Renal cortical epithelial cell (primary cell): ENCODE measurements at places on chromosomes 3 and 15.
A peak's percentile ranks its signal among the peaks of the same experiment; 100 is the strongest.

DNA sequence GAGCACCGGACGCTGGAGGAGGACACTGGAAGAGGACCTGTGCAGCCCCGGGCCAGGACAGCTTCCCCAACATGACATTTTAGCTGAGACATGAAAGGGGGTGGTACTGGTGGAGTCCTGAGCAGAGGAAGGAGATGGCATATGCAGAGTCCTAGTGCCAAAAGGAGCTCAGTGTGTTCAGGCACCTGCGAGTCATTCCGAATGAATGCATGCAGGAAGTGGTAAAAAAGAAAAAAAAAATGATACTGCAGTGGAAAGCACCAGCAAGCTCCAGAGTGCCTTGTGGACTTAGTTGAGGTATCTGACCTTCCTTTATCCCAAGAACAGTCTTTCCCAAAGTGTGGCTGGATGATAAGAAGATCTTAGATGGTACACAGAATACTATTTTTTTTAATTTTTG is 6.6 kb upstream of the ZNF148 start:
- peak; percentile 80 for DNase-seq

DNA sequence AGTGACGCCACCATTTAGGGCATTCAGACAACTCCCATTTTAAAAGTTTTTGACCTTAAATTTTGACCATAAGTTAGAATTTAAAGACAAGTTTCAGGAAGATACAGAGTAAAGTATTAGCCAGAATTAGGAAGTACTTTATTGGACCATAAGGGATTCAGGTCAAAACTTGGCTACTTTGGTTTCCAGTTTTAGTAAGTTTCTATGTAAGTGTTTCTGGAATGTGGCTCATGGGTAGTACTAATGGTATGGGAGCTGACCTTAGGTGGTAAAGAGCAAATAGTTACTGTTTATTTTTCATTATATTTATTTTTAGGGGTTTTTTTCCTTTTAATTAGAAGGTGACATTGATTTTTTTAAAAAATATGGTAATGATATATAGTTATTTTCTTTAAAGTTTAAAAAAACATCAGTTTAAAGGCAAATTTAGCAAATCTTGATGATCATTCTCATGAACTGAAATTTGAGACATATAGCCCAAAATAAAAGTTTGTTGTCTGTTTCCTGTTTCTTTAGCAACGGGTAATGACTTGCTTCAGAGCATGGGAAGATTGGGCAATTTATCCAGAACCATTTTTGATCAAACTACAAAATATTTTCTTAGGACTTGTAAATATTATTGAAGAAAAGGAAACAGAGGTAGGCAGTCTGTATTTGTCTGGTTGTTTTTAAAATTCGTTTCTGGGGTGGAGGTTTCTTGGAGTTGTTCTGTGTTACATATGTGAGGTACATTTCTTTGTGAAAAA is 34.3 kb downstream of the U2SURP start:
- peak; percentile 23 for DNase-seq

DNA sequence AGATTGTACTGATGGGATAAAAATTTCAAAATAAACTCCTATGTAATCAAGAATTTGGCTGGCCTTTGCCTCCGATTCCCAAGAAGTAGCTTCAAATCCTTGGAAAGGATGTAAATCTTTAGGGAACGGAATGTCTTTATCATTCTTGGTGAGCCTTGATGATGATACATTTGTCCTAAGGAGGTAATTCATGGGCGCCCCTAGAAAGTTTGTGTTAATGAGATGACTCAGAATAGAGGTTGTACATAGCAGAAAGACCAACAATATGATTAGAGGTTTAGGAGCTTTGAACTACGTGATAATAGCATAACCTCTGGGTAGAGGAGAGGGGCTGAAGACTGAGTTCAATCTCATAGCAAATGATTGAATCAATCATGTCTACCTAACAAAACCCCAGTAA is 248.6 kb upstream of the SLITRK3 start:
- no peak for DNase-seq

DNA sequence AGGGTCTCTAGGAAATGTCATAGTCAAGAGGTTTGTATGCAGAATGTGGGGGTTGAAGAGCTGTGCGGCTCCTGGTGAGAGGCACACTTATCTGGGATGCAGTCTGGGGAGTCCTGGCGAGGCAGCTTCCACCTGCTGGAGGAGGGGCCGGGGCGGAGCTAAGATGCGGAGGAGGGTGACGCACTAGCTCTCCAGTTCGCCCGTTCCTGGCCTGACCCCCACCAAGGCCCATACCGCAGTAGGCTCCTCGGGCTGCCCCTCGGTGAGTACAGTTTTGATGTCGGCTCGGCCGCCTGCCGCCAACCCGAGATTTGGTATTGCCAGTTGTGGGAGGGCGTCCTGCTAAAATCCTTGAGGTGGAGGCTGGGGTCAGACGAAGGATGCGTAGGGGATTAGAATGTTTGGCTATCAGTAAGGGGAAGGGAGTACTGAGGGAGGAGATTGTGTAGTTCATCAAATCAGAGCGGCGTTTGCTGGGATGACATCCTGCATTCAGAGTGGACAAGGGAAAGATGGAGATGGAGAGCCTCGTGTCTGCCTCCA is at the start of gene SCG5:
Gene SCG5 (plus strand): TSS at position 194 of the 543 bp plus-strand sequence. CDS start 1,883 bp downstream, outside the sequence.
- DNase-seq, result no peak

- DNase-seq, result no peak
Measured at GRCh38 chr3:104520228-104520655, 846.5 kb upstream of the ALCAM start.

DNA sequence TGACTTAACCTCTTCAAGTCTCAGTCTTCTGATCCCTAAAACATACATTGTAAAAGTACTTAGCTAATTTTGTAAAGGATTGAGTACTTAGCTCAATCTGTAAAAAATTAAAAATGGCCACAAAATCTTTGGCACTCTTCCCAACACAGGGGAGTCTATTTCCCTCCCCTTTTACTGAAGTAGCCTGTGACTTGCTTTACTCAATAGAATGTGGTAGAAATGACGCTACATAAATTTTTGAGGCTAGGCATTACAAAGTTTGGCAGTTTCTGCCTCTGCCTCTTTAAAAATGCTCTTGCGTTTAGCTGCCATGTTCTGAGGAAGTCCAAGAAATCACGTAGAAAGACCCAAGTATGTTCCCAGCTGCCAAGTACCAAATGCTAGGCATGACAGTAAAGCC is 80.2 kb downstream of the CBLB start:
- no peak for DNase-seq

DNA sequence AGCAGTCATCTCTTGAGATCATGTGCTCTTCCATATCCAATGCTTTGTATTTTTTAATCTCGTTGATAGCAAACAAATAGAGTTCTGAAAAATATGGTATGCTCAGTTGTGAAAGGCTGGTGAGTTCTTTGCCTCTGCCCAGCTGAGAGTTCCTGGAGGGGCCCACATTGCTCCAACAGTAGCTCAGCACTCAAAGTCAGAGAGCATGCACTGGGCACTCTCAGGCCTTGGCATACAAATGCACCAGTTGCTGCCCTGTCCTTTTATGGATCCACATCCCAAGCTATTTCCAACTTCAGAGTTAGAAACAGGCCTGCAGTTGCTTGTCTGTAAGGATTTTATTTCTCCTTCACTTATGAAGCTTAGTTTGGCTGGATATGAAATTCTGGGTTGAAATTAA is 181.7 kb upstream of the CHRNA7 start:
- no peak for DNase-seq

DNA sequence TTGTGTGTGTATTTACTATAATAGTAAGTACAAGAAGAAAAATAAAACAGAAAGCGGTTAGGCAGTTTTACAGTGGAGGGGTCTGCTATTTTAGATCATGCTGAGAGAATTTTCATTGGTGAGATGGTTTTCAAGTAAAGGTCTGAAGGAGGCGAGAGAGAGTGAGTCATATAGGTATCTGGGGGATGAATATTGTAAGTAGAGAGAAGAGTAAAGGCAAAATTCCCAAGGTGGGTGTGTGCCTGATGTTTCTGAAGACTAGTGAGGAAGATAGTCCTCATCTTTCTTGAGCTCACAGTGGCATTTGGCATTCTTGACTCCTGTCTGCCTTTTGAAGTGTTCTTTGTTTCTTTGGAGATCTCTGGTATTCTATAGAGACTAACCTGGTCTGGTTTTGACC is 38.6 kb downstream of the CRYBG3 start:
- no peak for DNase-seq

GRCh38 chr15:37359101-37359892 is 258.9 kb upstream of the MEIS2 start:
- no peak for DNase-seq

DNA sequence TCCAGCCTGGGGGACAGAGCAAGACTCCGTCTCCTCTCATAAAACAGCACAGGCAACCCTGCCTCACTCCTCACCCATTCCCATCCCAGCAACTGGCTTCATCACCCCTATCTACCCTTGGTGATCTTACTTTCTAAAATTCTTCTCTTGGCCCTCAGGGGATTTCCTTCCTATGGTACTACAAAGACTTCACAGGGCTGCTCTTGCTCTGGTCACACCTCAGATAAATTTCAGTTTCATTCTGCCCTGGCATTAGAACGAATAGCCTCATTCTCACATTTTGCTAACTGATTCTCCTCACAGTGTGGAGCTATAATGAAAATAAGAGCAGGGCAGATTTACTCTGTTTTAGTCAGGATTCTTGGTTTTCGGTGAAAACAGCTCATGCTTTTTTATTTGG is 22.1 kb upstream of the CRBN start:
- DNase-seq, result no peak

GRCh38 chr3:173983343-173983742 is 585.8 kb downstream of the NLGN1 start:
- no peak for DNase-seq

GRCh38 chr3:58369876-58370275 is 37.2 kb downstream of the PXK start:
- DNase-seq, result no peak

DNA sequence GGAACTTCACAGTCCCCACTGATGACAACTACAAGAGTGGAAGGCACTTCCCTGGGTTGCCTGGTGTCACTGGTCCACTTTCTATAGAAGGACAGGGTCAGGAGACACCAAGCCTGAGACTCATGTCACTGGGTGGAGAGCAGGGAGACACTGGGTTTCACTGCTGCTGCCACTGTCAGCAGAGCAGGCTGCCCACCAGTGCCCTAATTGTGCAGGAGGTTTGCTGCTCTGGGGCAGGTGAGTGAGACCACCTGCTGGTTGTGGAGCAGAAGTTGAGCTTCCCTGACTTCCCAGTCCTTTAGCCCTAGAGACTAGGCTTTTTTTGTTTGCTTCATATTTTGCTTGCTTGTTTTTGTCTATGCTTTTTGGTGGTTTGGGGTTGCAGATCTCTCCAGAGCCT is 528.4 kb upstream of the RGMA start:
- DNase-seq, result no peak

DNA sequence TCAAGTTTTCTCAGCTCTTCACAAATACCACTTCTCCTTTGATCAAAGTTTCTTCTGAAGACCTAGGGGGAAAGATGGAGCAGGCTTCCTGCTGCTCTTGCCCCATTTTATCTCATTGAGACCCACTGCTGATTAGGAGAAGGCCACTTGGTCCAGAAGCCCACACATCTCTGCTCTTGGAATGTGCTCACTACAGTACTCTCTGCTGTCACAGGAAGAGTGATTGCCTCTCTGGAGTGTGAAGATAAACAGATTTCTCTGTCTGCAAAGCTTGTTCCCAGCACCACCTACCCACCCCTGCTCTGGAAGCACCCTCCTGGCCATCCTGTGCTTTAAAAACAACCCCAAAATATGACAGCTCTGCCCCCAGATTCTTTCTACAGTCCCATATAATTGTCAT is 41.3 kb upstream of the PRTG start:
- no peak for DNase-seq

GRCh38 chr3:151011427-151011826 is 38.9 kb upstream of the CLRN1 start:
- peak; percentile 93 for DNase-seq

DNA sequence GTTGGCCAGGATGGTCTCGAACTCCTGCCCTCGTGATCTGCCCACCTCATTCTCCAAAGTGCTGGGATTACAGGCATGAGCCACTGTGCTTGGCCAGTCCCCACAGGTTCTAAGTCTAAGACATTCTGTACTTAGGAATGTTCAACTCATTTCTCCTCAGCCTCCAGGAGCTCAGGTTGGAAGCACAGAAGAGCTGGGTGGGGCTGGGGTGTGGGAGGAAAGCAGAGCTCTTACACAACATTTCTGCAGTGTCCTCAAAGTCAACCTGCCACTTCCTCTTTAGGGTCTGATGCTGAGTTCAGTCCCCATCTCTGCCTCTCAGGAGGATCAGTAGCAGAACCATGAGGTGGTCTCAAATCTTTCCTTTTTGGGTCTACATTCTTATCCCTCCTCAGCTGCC is 75.5 kb downstream of the MRPL46 start:
- no peak for DNase-seq

GRCh38 chr15:100703671-100704070 is 101.3 kb downstream of the ASB7 start:
- DNase-seq, result no peak

GRCh38 chr3:54146506-54147239 is 24.3 kb downstream of the CACNA2D3 start:
- DNase-seq, result no peak

- DNase-seq, result no peak
Measured at GRCh38 chr3:150174179-150174578, 203.5 kb upstream of the PFN2 start.

DNA sequence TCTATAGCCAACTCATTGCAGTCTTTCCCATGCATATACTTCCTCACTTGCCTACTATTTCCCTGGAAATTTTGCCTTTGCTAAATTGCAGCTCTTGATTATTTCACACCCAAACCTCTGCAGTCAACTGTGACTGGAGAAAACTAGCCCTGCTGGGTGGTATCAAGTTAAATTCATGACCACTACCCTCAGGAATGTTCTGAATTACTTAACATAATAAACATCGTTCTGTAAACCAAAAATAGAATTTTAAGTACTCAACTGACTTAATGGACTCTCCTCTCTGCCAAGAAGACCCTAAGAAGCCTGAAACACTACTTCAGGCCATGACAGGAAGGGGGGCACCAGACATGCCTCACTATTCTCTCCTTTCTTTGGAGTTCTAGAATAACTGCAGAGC is 1278.0 kb upstream of the GBE1 start:
- DNase-seq, result peak; percentile 69
